Ascending aorta (tissue), 2 donors: ENCODE measurements at places on chromosomes 16 and 17. TPM values are rescaled to one million over a fixed set of nuclear protein-coding genes. Genes with fewer than 3 reads are reported as not detected.

- no peak overlapping the region for H3K27ac ChIP-seq
- no peaks in the 10 kb centered on the region for H3K27me3 ChIP-seq
- no peak overlapping the region for H3K4me3 ChIP-seq
- DNase-seq: no peak
- no peaks in the 10 kb centered on the region for H3K4me1 ChIP-seq
- H3K36me3 ChIP-seq: peaks cover 53% of the 10 kb centered on the region
Observed at GRCh38 chr17:21297597-21297996, 13.1 kb downstream of the MAP2K3 start.

The BCO1 gene
- total RNA-seq: not detected

- no peaks in the 10 kb centered on the region for H3K27me3 ChIP-seq
- no peak for DNase-seq
- no peaks in the 10 kb centered on the region for H3K4me1 ChIP-seq
- no peaks in the 10 kb centered on the region for H3K36me3 ChIP-seq
- H3K4me3 ChIP-seq: no peak within 1 kb of the TSS
- H3K27ac ChIP-seq: no peak within 1 kb of the TSS
Observed at GRCh38 chr17:3385869-3386816, at the start of gene OR3A2. Gene OR3A2, minus strand, starts transcription at chr17:3386308.

The SYT17 gene
- 2.4 TPM for total RNA-seq

The SLC35G6 gene
- not detected for total RNA-seq
